ENCODE measurements at places on chromosomes 4 and X.

- DNase-seq: no peak
These were observed 646.8 kb upstream of the INTU start for GRCh38 chr4:126986005-126986404.

DNA sequence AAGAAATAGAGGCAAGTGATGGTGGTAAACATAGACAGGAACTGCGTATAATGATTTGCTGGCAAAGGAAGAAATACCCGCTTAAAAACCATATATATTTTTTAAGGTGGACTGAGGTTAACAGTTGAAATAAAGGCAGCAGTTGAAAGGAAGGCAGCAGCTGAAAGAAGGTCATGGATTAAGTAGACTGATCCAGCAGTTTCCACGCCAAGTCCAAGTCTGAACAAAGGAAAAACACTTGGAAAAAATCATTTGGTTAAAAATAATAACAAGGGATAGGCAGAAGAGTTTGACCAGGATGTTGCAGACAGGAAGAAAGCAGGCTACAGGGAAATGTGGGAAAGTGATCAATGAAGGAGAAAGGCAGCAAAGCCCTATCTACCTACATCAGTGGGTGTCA is 93.6 kb downstream of the AMELX start:
- DNase-seq: no peak

GRCh38 chr4:168682898-168683500 is 186.1 kb downstream of the PALLD start:
- no peak for DNase-seq

GRCh38 chr4:4315461-4316149 is 25.6 kb downstream of the ZBTB49 start:
- no peak for DNase-seq

- no peak for DNase-seq
These were observed 65.6 kb downstream of the MRPL1 start for GRCh38 chr4:77927991-77928925.

- peak; percentile 19 for DNase-seq
These were observed 19.9 kb downstream of the COPS4 start for GRCh38 chr4:83054928-83055327.

- no peak for DNase-seq
These were observed 174.5 kb downstream of the CPE start for GRCh38 chr4:165553221-165553810.

GRCh38 chr4:152679414-152680281 is at the start of gene TMEM154:
TMEM154 (minus strand) TSS chr4:152679997; CDS start chr4:152679933, 64 bp downstream.
- DNase-seq: peak; percentile 84

DNA sequence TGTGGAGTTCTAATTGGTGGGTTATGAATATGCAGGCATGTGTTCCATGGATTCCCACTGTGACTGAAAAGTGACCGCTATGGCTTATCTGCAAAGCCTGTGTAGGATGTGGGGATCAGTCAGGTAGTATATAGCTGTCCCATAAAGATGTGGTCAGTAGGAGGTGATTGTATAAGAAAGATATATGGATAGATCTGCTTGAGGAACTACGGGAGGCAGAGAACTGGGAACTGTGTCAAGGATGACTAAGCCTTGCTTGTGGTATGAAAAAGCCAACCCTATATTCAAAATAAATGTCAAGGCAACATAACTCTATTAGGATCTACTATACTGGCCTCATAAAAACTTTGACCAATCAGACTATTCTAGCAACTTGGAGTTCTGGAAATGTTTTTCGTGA is 185.2 kb downstream of the KLHL4 start:
- DNase-seq: no peak

GRCh38 chr4:133596459-133596858 is 447.4 kb downstream of the PCDH10 start:
- no peak for DNase-seq

GRCh38 chrX:20363275-20363674 is 96.6 kb upstream of the RPS6KA3 start:
- DNase-seq: no peak

DNA sequence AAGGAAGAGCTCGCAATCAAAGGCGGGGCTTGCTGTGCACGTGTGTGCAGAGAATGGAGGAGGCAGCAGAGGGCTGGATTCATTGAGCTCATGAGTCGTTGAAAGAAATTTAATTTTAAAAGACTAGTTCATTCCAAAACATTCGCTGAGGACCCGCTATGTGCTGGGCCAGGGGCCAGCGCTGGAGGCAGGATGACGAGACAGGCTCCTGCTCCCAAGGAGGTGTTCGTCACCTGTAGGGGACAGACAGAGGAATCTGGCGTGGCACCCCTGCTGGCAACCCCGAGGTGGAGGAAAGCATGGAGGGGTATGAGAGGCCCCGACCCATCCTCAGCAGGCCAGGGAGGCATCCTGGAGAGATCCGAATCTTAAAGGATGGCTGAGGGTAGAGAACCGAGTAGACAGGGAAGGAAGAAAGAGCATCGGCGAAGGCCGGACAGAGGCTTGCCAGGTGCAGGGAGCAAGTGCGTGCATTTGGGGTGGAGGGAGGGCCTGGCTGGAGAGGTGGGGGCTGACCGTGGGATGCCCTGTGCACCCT is 96.4 kb downstream of the CPZ start:
- DNase-seq: no peak

DNA sequence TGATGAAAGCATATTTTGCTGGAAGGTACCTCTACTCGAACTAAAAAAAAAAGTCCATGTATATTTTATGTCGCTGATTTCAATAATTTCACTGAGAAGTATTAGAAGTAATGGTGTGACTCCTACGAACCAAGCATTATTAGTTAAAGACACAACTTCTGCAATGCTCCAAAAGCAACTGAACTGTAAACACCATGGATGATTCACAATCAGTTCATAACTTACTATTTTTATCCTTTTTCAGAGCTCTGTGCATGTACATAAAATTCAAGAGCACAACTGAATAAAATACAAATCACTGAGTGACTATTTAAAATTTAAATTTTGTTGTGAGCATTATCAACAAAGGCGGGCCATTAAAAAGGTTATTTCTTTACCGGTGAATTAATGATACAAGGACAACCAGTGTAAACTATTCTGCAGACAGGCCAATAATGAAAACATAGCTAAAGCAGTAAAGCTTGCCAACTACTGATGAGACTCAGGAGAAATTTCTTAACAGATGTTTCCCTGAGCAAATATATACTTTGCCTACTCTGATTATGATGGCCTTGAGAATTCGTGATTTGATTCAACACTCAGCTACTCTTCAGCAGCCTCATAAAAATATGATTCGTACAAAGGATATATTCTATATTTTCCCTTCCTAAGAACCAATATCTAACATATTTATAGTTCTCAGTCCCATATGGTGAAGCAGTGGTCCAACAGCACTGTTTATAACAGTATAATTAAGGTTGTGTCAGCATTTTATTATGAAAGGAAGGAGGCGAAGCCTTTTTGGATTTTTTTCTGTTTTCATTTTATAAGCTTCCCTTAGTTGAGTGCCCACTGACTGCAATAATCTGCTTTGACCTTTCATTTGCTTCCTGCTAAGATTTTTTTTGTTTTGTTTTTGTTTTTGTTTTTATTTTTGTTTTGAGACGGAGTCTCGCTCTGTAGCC is 62.8 kb upstream of the NEIL3 start:
- DNase-seq: no peak

DNA sequence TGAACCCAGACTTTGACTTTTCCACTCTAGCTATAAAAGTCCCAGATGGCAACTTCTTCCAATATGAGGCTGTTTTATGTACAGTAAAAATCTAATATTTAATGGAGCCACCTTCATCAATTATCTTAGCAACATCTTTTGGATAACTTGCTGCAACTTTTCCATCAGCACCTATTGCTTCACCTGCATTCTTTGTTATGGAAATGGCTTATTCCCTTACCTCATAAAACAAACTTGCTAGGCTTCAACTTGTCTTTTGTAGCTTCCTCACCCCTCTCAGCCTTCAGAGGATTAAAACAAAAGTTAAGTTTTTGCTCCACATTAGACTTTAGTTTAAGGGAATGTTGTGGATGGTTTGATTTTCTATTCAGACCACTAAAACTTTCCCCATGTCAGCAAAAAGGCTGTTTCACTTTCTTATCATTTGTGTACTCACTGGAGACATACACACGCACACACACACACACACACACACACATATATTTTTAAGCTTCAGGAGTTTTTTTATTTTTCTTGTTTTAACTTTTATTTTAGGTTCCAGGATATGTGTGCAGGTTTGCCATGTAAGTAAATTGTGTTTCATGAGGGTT is 1296.1 kb upstream of the PABPC4L start:
- DNase-seq: no peak

- no peak for DNase-seq
These were observed 56.9 kb downstream of the ARHGAP10 start for GRCh38 chr4:147788791-147789190.

DNA sequence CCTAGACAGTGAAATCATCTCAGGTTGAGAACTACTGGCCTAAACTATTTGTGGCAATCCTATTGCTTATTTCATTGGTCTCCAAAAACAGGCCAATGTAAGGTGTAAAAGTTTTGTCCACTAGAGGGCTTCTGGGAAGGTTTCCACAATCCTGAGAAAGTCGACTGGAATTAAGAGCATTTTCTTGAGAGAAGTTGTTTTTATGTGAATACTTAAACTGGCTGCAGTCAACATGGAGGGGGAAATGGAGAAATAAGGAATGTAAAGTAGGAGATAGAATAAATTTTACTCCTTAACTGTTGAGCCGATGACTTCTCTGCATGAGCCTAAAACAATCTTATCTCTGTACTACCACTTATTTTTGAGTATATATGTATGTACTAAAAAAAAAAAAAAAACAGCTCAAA is 11.0 kb upstream of the EIF4E start:
- DNase-seq: peak; percentile 10

DNA sequence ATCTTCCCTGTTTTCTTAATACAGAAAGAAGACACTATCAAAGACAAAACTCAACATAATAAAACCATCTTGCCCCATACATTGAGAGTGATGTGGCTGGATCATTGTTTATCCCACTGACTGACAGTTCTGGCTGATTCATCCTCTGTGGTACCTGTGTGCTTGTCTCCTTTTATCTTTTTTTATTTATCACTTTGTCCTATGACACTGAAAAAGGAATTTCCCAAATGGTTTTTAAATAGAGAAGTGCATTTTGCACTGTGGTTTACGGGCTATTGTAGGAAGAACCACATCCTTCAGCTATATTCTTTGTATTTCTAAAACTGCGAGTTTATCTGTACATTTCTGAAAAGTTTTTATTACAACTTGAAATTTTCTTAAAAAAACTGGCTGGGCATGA is 15.0 kb downstream of the TTC29 start:
- no peak for DNase-seq

- DNase-seq: no peak
These were observed 1253.0 kb upstream of the PCDH7 start for GRCh38 chr4:29467044-29467717.

- no peak for DNase-seq
These were observed 43.3 kb downstream of the NYX start for GRCh38 chrX:41490446-41490845.

DNA sequence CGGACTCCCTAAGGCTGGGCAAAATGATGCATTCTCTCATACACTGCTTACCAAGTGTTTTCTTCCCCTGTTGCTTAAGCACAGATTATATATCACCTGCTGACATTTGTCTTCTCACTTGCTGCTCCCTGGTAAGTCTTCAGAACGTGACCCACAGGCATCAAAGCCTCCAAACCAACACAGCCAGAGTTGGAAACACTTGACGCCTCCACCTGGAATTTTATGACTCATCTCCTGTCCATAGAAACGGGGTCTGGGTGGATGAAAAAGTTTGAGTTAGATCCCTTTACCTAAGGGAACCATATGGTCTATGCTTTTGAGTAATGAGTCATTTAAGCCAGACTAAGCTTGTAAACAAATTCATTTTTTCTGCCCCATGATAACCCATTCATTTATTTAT is 251.6 kb downstream of the USP46 start:
- DNase-seq: no peak

DNA sequence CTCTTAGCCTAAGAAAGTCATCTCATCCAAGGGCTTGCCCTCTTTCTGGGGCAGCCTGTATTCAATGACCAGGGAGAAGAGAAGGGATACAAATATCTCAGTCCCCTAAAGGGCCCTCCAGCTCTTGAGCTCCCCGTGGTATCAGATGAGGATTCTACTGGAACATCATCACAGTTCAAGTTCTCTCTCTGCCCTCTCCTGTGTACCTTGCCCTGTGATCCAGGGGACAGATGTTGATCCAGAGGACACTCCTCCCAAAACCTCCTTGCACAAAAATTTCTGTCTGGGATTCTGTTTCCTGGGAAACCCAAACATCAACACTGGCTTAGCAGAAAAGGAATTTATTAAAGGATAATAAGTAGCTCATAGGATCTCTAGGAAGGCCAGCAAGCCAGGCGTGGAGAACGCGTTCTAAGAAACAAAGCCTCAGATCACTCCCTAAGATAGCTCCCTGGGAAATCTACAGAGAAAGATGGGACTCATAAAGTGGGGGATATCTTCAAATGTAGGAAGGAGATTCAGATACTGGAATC is 296.3 kb upstream of the KLF3 start:
- DNase-seq: no peak

- no peak for DNase-seq
These were observed 20.7 kb downstream of the UBE2K start for GRCh38 chr4:39718366-39719323.

GRCh38 chr4:126328914-126329313 is 1014.2 kb downstream of the FAT4 start:
- no peak for DNase-seq

GRCh38 chr4:95325665-95326064 is 223.1 kb downstream of the UNC5C start:
- no peak for DNase-seq

GRCh38 chr4:137647375-137647774 is 115.1 kb upstream of the PCDH18 start:
- DNase-seq: no peak

GRCh38 chrX:78754917-78755316 is 7.4 kb downstream of the LPAR4 start:
- DNase-seq: no peak

- no peak for DNase-seq
These were observed 114.6 kb upstream of the PUDP start for GRCh38 chrX:7262551-7262950.

DNA sequence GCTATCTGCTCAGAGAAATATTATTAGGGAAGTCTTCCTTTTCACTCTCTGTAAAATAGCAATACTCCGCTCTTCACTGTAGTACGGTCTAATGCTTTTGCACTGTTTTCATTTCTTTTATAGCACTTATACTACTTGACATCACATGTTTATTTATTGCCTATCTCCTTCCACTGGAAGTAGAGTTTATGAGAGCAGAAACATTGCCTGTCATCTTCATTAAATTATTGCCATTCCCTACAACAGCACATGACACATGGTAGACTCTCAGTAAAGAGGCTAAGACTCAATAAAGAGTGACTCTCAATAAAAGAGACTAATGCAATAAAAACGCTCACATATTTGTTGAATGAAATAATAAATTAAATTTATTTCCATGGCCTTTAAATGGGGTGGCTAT is 241.3 kb upstream of the MAGEC2 start:
- no peak for DNase-seq
